ENCODE measurements at places on chromosomes 7 and 10. TPM values are rescaled to one million over a fixed set of nuclear protein-coding genes. Genes with fewer than 3 reads are reported as not detected.
A peak's percentile ranks its signal among the peaks of the same experiment; 100 is the strongest.

DNA sequence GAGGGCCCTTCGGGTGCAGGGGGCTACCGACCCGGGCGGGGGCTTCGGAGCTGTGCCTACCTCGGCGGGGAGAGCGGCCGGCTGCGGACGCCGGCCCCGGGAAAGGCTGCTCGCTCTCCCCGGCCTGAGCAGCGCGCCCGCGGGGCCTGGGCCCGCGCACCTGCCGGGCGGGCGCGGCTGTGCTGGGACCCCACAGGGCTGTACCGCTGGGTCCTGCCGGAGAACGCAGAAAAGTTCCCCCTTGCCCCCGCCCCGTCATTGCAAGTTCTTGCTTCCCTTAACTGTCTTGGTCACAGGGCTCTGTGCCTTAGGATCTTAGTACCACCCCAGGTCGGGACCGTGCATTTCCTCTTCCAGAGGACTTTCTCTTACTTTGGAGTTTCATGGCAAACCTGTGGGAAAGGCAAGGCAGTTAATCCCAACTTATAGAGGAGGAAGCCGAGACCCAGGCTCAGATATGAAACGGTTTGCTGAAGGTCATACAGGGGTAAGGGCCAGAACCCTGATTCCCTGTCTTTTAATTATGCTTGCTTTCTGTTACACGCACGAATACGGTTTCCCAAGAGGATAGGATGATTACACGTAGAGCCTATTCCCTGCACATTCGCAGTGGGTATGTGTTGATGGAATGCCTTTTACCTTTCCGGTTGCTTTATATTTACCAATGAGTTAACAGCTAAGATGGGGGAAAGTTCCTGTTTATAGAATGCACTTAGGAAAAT lies 652 bp downstream of the PCGF5 start:
- peaks cover 18% of the 10 kb centered on the region for H3K4me1 ChIP-seq
- H3K36me3 ChIP-seq, result no peaks in the 10 kb centered on the region
- peak; percentile 53 for DNase-seq
- no peaks in the 10 kb centered on the region for H3K27me3 ChIP-seq

GRCh38 chr10:103554488-103555324 lies 61.2 kb downstream of the NEURL1 start:
- no peak overlapping the region for H3K27ac ChIP-seq
- H3K4me3 ChIP-seq, result peak overlapping the region; percentile 49
- no peaks in the 10 kb centered on the region for H3K36me3 ChIP-seq
- peaks cover 20% of the 10 kb centered on the region for H3K27me3 ChIP-seq

- H3K27me3 ChIP-seq, result no peaks in the 10 kb centered on the region
- no peaks in the 10 kb centered on the region for H3K4me1 ChIP-seq
- no peak overlapping the region for H3K4me3 ChIP-seq
- no peak overlapping the region for H3K27ac ChIP-seq
- no peak for DNase-seq
- no peaks in the 10 kb centered on the region for H3K36me3 ChIP-seq
Observed at GRCh38 chr10:114491933-114492332, 87.6 kb upstream of the AFAP1L2 start.

DNA sequence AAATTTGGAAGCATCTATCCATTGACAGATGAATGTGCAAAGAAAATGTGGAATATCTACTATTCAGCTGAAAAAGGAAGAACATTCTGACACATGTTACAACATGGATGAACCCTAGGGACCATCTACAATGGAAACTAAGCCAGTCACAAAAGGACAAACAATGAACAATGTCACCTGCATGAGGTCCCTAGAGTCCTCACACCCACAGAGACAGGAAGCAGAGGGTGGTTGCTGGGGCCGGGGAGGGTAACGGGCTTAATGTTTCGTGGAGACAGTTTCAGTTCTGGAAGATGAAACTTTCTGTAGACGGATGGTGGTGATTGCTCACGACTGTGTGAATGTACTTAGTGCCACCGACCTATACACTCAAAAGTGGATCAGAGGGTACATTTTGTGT lies 282.9 kb downstream of the ADARB2 start:
- H3K4me3 ChIP-seq, result no peak overlapping the region
- H3K27ac ChIP-seq, result no peak overlapping the region
- no peaks in the 10 kb centered on the region for H3K27me3 ChIP-seq
- no peak for DNase-seq

DNA sequence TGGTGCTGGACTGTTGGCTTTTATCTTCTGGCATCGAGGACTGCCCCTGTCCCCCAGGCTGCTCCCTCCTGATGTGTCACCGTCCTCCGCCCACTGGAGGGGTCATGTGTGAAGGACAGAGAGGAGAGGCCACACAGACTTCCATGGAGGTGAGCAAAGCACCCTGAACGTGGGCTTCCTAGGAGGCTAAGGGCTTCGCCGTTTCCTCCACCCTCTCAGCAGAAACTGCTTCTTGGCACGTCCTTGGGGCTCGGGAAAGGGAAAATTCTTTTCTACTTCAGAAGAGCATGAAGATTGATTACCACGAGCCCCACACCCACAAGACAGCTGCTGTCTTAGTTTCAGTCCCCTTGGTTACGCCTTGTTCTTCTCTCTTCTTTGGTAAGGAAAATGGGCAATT lies 218.2 kb downstream of the CCDC3 start:
- H3K36me3 ChIP-seq, result no peaks in the 10 kb centered on the region
- DNase-seq, result no peak
- H3K27ac ChIP-seq, result no peak overlapping the region
- H3K4me1 ChIP-seq, result no peaks in the 10 kb centered on the region
- H3K4me3 ChIP-seq, result no peak overlapping the region

DNA sequence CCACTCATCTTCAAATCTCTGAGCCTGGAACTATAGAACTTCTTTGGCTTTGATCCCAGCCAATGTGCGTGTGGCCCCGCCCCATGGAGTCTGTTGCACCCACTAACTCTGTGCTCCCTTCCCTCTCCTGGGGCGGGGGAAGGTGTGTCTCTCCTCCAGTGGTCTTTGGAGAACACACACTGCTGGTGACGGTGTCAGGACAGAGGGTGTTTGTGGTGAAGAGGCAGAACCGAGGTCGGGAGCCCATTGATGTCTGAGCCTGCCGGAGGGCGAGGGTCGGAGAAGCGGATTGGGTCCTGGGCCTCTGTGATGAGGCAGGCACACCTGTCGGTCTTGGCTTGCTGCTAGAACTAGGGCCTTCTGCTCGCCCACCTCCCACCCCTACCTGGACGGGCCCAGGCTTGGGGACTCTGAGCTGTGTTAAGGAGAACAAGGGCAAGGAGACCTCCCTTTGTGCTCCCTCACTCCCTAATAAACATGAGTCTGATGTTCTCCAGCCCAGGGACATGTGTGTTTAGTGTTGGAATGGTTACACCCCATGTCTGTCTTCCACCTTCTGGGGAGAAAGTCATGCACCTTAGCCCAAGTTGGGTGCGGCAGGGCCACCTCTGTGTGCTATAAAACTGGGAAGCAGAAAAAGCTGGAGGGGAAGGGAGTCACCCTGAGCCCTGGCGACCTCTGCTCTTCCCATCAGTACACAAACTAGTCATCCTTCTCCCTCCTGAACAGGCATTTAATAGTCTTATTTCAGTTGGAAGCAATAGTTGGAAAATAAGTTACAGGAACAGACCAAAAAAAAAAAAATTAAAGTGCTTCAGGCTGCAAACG lies 4.6 kb downstream of the TRAPPC14 start:
- no peaks in the 10 kb centered on the region for H3K36me3 ChIP-seq
- DNase-seq, result peak; percentile 34
- H3K4me3 ChIP-seq, result no peak overlapping the region
- H3K4me1 ChIP-seq, result peaks cover 9% of the 10 kb centered on the region
- H3K27ac ChIP-seq, result no peak overlapping the region

- H3K36me3 ChIP-seq, result no peaks in the 10 kb centered on the region
- H3K4me3 ChIP-seq, result no peak overlapping the region
- no peaks in the 10 kb centered on the region for H3K4me1 ChIP-seq
- H3K27me3 ChIP-seq, result no peaks in the 10 kb centered on the region
- no peak for DNase-seq
- no peak overlapping the region for H3K27ac ChIP-seq
Observed at GRCh38 chr10:132165416-132165980, 21.2 kb upstream of the DPYSL4 start.

DNA sequence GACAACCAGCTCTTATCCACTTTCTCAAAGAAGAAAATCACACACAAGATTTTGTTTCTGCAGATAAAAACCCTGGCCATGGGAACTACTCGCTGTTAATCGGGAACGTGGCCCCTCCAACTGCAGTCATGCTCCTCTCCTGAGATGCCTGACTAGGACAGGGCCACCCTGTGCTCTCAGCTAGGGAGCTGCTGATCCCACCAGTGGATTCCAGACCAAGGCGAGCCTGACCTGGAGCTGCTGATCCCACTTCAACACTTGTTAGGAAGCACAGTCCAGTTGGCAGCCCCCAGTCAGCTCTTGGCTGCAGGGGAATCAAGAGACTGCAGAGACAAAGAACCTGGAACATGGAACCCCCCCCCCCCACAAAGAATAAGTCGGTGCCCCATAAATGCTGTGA lies 474.3 kb upstream of the MGMT start:
- H3K27ac ChIP-seq, result no peak overlapping the region
- no peak overlapping the region for H3K4me3 ChIP-seq
- no peaks in the 10 kb centered on the region for H3K4me1 ChIP-seq

DNA sequence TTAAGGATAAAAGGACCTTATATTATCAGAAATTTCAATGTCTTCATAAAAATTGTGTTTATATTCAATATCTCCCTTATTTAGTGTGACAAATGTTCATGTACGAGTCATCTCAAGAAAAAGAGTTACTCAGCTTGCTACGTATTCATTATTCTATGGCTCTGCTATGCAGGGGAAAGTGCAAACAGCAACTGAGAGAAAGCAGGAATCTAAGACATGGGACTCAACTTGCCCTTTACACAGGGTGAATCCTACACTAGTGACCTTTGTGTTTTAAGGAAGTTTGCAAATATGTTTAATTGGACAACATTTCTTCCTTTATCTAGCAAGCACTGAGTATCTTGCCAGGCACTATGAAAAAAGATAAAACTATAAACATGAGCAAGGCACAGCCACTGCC lies 104.7 kb downstream of the NPSR1 start:
- no peak overlapping the region for H3K4me3 ChIP-seq
- no peaks in the 10 kb centered on the region for H3K36me3 ChIP-seq
- DNase-seq, result peak; percentile 24

DNA sequence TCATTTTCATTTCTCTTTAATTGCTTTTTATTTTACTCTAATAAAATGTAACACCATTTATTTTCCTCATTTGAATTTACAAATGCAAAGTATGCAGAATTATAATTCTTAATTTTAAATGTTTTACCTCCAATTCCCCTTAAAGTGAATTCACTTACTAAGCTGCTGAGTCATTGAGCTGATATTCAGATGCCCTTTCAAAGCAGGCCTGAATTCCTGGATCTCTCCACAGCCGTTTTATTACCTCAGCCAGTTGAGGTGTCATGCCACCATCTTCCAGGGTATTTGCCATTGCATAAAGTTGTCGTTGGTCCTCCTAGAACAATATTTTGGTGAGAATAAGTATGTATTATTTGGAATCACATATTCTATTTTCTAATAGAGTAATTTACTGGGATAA lies 33.2 kb downstream of the GNAT3 start:
- no peaks in the 10 kb centered on the region for H3K36me3 ChIP-seq
- H3K4me1 ChIP-seq, result peaks cover 25% of the 10 kb centered on the region
- no peak overlapping the region for H3K4me3 ChIP-seq
- H3K27ac ChIP-seq, result no peak overlapping the region
- DNase-seq, result peak; percentile 83

DNA sequence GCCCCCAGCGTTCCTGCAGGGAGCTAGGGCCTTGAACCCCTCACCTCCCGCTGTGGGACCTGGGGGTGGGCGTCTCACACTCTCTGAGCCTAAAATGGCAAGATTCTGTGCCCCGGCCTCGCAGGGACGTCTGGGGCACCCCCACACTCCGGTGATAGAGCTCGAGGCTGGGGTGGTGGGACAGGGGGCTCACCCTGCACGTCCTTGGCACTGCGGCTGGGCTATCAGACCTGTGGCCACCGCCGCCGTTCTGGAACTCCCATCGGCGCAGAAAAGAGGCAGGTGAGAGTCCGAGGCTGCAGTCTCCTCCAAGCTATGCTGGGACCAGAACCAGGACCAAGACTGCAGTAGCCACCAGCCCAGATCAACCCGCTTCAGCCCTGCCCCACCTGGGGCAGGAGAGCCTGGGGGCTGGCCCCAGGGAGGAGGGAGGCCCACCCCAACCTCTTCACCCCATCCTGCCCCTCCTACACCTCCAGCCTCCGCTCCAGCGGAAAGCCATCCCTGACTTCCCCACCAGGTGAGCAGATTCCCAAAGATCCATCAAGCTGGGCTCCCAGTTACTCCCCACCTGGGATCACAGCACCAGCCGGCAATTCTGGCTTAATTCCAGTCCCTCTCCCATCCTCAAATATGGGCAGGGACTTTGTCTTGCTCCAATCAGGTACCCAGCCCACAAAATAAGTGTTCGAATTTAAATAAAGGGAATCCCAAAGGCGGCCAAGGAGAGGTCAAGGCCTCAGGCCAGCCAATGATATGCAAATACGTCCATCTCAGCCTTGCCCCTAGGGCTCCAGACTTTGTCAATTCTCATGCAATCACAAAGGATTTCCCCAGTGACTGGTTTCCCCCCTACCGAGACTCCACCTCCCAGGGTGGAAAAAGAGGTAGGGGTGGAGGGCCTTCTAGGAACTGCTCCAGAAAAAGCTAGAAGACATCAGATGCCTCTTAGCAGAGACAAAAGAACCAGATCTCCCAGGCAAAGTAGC lies 16.4 kb downstream of the TNRC18 start:
- H3K27me3 ChIP-seq, result no peaks in the 10 kb centered on the region
- peaks cover 13% of the 10 kb centered on the region for H3K4me1 ChIP-seq
- no peak overlapping the region for H3K4me3 ChIP-seq
- H3K27ac ChIP-seq, result peak overlapping the region; percentile 82
- DNase-seq, result no peak
- H3K36me3 ChIP-seq, result peaks cover 14% of the 10 kb centered on the region

DNA sequence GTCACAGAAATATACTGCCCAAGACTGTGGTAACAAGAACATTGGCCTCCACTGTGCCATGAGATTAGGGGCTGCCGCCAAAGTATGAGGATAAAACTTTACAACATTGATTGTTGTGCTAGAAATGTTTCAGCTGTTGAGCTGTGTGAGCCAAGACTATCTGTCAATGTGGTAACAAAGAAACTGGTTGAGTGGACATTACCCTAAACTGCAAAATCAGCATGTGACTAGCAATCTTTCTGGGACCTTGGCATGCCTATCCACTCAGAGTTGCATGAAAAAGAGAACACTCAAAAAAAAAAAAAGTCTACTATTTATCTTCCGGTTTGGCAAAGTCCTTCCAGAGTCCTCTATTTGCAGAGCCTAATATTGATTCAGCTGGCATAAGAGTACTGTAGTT lies 605.6 kb upstream of the CNTNAP2 start:
- DNase-seq, result no peak
- no peak overlapping the region for H3K4me3 ChIP-seq
- H3K27me3 ChIP-seq, result no peaks in the 10 kb centered on the region
- no peaks in the 10 kb centered on the region for H3K4me1 ChIP-seq
- no peak overlapping the region for H3K27ac ChIP-seq

- peaks cover 16% of the 10 kb centered on the region for H3K4me1 ChIP-seq
- H3K27me3 ChIP-seq, result no peaks in the 10 kb centered on the region
- 0 out of 2 replicates have a peak overlapping the region, but pooled peaks have one; percentile 30 for H3K4me3 ChIP-seq
- H3K36me3 ChIP-seq, result no peaks in the 10 kb centered on the region
Observed at GRCh38 chr10:5575482-5576153, 50.9 kb downstream of the CALML3 start.

GRCh38 chr7:33155811-33156210 lies 26.4 kb downstream of the BBS9 start:
- H3K4me1 ChIP-seq, result peaks cover 37% of the 10 kb centered on the region
- DNase-seq, result peak; percentile 83
- H3K27me3 ChIP-seq, result no peaks in the 10 kb centered on the region
- H3K27ac ChIP-seq, result peak overlapping the region; percentile 77
- no peaks in the 10 kb centered on the region for H3K36me3 ChIP-seq
- no peak overlapping the region for H3K4me3 ChIP-seq

The WDFY4 gene
- not detected for total RNA-seq

The NPTX2 gene
- 0.97 TPM for total RNA-seq

The TLL2 gene
- 0.43 TPM for total RNA-seq

The SOSTDC1 gene
- not detected for total RNA-seq

The ESYT2 gene
- total RNA-seq, result 129 TPM

The TAS2R60 gene
- not detected for total RNA-seq

The CHST3 gene
- total RNA-seq, result 43.3 TPM
